Neural progenitor cell (in vitro differentiated cells): ENCODE measurements at places on chromosomes 1 and 21.

GRCh38 chr1:208866386-208866955 lies 622.3 kb upstream of the PLXNA2 start:
- no peaks in the 10 kb centered on the region for H3K36me3 ChIP-seq
- H3K27ac ChIP-seq: no peak overlapping the region
- no peaks in the 10 kb centered on the region for H3K27me3 ChIP-seq
- H3K4me1 ChIP-seq: no peaks in the 10 kb centered on the region

- H3K27me3 ChIP-seq: no peaks in the 10 kb centered on the region
- no peaks in the 10 kb centered on the region for H3K36me3 ChIP-seq
- H3K27ac ChIP-seq: no peak overlapping the region
- H3K4me3 ChIP-seq: no peak overlapping the region
Observed at GRCh38 chr1:56098946-56099345, 480.4 kb downstream of the PLPP3 start.

DNA sequence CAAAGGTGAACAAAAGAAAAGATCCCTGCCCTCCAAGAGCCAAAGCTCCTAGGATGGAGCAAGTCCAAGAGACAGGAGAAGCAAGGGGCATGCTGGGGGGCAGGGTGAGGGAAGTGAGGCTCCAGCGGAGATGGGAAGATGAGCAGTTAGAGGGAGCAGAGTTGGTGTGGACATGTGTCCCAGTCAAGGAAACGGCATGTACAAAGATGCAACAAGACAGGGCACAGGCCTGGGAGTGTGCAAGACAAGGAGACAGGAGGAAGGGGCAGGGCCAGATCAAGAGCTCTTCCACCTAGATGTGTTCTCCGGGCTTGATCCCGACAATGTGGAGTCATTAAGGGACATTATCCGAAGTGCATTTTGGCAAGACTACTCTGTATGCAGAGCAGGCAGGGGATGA lies 82.1 kb downstream of the CAPZB start:
- no peak overlapping the region for H3K4me3 ChIP-seq
- no peaks in the 10 kb centered on the region for H3K36me3 ChIP-seq
- H3K4me1 ChIP-seq: peaks cover 77% of the 10 kb centered on the region
- no peak for DNase-seq
- H3K27ac ChIP-seq: no peak overlapping the region

- peak; percentile 31 for DNase-seq
- peaks cover 47% of the 10 kb centered on the region for H3K4me1 ChIP-seq
- H3K27ac ChIP-seq: no peak overlapping the region
- no peak overlapping the region for H3K4me3 ChIP-seq
- H3K27me3 ChIP-seq: peaks cover 15% of the 10 kb centered on the region
Observed at GRCh38 chr1:225815526-225816178, 5.7 kb downstream of the EPHX1 start.

- no peak overlapping the region for H3K4me3 ChIP-seq
- DNase-seq: no peak
- no peaks in the 10 kb centered on the region for H3K36me3 ChIP-seq
- H3K27me3 ChIP-seq: no peaks in the 10 kb centered on the region
- peaks cover 7% of the 10 kb centered on the region for H3K4me1 ChIP-seq
Observed at GRCh38 chr1:113266788-113267187, 123.5 kb upstream of the MAGI3 start.

GRCh38 chr1:24341260-24341659 lies 22.1 kb downstream of the GRHL3 start:
- H3K27ac ChIP-seq: no peak overlapping the region
- H3K27me3 ChIP-seq: no peaks in the 10 kb centered on the region
- DNase-seq: no peak
- no peak overlapping the region for H3K4me3 ChIP-seq
- H3K4me1 ChIP-seq: peaks cover 21% of the 10 kb centered on the region

DNA sequence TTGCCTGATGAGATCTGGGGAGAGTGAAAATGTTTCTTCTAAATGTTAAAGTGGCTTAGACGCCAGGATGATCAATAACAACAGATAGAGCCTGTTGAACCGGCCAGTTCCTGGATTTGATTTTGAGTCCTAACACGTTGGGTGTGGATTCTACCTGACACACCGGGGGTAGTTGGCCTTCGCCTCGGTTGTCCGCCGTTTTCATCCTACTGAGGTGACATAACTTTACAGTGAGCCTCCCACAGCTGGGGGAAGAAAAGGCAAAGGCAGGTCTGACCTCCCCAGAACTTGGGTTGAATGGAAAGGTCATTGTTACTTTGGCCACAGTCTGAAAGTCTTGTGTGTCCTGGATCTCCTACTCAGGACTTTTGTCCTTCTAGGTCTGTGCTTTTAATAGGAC lies 1.1 kb downstream of the PGD start:
- H3K4me3 ChIP-seq: peak overlapping the region; percentile 67
- no peak for DNase-seq
- H3K27ac ChIP-seq: no peak overlapping the region
- H3K27me3 ChIP-seq: no peaks in the 10 kb centered on the region

DNA sequence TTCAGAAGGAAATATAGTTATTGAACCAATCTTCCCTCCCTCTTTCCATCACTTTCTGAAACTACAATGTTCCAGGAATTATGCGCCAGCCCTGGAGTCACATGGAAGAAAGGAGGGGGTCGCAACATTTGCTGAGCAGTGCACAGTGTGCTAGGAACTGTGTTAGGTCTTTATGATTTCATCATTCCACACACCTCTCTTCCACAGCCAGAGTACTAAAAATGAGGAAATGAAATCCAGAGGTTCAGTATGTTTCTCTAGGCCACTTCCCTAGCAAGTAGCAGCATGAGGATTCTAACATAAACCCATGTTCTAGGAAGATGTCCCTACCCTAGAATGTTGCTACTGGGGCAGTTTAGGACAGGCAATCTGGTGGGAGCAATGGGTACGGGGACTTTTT lies 158.1 kb downstream of the SLC45A1 start:
- H3K4me1 ChIP-seq: peaks cover 33% of the 10 kb centered on the region
- H3K4me3 ChIP-seq: no peak overlapping the region
- H3K27me3 ChIP-seq: no peaks in the 10 kb centered on the region
- DNase-seq: no peak
- peak overlapping the region; percentile 4 for H3K27ac ChIP-seq
- no peaks in the 10 kb centered on the region for H3K36me3 ChIP-seq

GRCh38 chr1:64745181-64745985 lies 508 bp downstream of the RAVER2 start:
- no peaks in the 10 kb centered on the region for H3K36me3 ChIP-seq
- peaks cover 13% of the 10 kb centered on the region for H3K4me1 ChIP-seq
- peaks cover 10% of the 10 kb centered on the region for H3K27me3 ChIP-seq
- H3K4me3 ChIP-seq: peak overlapping the region; percentile 97
- H3K27ac ChIP-seq: no peak overlapping the region
- DNase-seq: peak; percentile 26
